T-helper 9 cell (primary cell): ENCODE measurements at places on chromosomes 7 and 10.

DNA sequence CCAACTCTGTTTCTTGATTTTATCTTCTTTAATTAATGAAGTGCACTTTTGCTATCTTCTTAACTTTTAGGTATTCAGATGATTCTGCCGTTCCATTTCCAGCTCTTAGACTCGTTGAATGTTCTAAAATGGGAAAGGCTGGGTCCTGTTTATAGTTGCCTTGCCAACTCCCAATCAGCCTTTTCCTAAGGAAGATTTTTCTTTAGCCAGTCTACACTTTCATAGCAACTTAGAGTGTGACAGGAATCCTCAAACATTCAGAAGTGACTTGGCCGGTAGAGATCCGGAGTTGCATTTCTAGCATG is 23.0 kb upstream of the TRIL start:
- no peak for DNase-seq

GRCh38 chr7:25482631-25483030 is 254.3 kb upstream of the NPVF start:
- DNase-seq: no peak

DNA sequence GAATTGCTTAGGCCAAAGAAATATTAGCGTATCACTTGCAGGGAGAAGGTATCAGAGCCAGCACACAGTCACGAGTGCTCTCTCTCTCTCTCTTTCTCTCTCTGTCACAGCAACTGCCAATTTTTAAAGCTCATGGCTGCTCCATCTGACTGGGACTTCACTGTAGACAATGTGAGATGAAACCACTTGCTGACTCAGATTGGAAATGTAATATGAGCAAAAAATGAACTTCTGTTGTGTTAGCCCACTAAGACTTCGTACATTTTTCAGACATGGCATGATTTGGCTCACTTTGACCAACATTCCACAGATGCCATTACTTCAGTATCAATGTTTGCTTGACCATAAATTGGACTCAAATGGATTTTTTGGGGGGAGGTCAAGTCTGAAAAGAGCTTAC is 68.1 kb downstream of the DGKB start:
- DNase-seq: no peak

GRCh38 chr7:140033036-140033435 is 29.7 kb downstream of the PARP12 start:
- no peak for DNase-seq

- DNase-seq: no peak
Observed at GRCh38 chr10:131979821-131980270, 1.9 kb downstream of the BNIP3 start.

DNA sequence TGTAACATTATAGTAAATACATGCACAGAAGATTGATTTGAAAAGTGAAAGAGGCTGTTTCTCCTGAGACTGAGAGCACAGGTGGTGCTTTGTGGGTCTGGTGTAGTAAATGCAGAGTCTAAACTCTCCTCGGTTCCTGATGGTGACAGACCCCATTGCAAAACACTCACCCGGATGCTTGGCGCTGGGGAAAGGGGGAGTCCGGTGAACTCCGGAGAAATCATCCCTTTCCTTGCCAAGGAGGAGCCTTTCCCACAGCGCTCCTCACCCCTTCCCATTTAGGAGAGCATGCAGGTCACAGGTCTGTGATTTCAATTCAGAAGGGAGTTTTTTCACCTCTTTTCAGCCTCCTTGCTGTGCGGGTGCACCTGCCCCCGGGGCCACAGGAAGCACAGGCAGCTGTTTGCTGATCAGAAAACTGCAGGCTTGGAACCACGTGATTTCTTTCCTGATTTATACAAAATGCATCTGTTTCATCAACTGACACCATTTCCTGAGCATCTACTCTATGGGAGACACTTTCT is 75.6 kb upstream of the LYZL2 start:
- no peak for DNase-seq

DNA sequence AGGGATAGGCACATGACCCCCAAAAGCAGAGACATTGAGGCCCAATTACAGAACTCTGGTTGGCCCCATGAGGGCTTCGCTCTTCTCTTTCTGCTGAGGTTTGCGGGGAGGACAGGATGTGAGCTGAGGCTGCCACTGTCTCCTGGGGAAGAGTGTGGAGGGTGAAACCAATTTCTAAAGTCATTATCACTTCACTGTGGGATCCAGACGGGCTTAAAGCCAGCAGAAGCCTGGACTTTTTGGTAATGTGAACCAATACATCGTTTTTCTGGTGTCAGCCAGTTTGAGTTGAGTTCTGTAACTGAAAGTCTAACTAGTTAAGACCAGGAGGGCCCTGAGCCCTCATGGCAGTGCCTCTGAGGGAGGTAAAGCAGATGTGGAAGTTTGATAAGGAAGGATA is 163.0 kb downstream of the MYOF start:
- no peak for DNase-seq

- DNase-seq: no peak
Observed at GRCh38 chr7:191105-191980, 1.0 kb upstream of the FAM20C start.

GRCh38 chr7:50981743-50982142 is 199.0 kb upstream of the GRB10 start:
- DNase-seq: no peak

GRCh38 chr10:23437963-23438546 is 820 bp upstream of the OTUD1 start:
- DNase-seq: peak; percentile 2

- DNase-seq: no peak
Observed at GRCh38 chr7:72313906-72314305, 98.2 kb downstream of the CALN1 start.

DNA sequence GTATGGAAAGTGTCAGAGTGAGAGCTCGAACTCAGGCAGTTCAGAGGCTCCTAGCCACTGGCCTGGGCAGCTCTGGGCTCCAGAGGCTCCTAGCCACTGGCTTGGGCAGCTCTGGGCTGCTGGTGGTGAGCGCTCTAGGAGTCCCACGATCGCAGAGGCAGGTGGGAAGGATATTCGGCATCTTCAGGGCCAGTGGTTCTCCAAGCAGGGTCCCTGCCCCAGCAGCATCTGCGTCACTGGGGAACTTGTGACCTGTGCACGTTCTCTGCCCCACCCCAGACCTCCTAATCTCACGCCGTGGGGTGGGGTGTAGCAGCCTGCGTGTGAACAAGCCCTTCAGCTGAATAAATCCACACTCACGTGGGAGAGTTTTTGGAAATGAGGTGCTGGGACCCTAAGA is 25.2 kb upstream of the BTBD16 start:
- DNase-seq: no peak

DNA sequence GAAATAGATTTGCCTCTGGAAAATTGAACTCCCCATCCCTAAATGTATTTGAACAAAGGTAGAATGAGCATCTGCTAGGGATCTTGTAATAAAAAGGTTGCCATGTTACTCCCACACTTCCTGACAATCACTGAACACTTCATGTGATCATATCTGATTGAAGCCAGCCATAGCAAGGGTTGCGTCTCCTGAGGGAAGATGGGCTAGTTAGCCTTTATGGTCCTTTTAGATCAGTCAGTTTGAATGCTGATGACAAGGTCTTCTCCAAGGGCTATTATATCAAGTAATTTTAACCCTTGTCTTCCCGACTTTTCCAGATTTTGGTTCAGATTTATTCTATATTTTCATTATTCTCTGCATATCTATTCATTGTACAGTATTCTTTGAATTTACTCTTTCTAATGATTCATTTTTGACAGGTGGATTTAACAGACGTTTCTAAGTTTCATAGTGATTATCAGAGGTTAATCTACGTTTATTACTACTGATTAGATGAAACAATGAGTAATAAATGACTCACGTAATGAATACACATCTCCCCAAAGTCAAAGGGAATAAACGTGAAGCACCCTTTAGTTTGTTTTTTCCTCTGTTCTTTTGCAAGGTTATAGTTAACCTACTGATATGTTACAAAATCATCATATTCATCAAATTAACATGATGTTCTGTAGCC is 28.1 kb downstream of the CSGALNACT2 start:
- no peak for DNase-seq
